ENCODE measurements at places on chromosomes 2 and 18. TPM values are rescaled to one million over a fixed set of nuclear protein-coding genes. Genes with fewer than 3 reads are reported as not detected.

Gene VWA3B
- not detected for total RNA-seq

Gene KIF5C
- total RNA-seq = 18.3 TPM

Gene GKN1
- not detected for total RNA-seq

Gene SPATA3
- not detected for total RNA-seq

Gene OTOS
- not detected for total RNA-seq

Gene EPB41L3
- 2.8 TPM for total RNA-seq

Gene HNMT
- not detected for total RNA-seq

Gene COL4A3
- not detected for total RNA-seq

Gene CRYGD
- not detected for total RNA-seq

Gene GALR1
- not detected for total RNA-seq

Gene GAREM1
- 0.15 TPM for total RNA-seq

Gene RGPD4
- not detected for total RNA-seq

Gene DAPL1
- not detected for total RNA-seq

Gene TXNDC2
- not detected for total RNA-seq

Gene GPR35
- total RNA-seq = 13.5 TPM

Gene RTP5
- not detected for total RNA-seq

Gene GRP
- total RNA-seq = not detected

Gene SP140L
- total RNA-seq = 114 TPM

Gene IL37
- 0.39 TPM for total RNA-seq

Gene ARHGEF4
- not detected for total RNA-seq

Gene CYP27A1
- total RNA-seq = 0.17 TPM

Gene TBC1D8
- total RNA-seq = 0.51 TPM

Gene NOSTRIN
- not detected for total RNA-seq

Gene DPP10
- total RNA-seq = not detected

Gene ELOA2
- total RNA-seq = not detected

Gene DTNA
- total RNA-seq = 0.24 TPM

Gene GPBAR1
- total RNA-seq = 1.8 TPM

Gene CPO
- not detected for total RNA-seq

Gene SLC9A4
- 0.20 TPM for total RNA-seq

Gene ABCB11
- total RNA-seq = 0.05 TPM

Gene FOXI3
- not detected for total RNA-seq

Gene EPG5
- total RNA-seq = 23.9 TPM

Gene SLC11A1
- total RNA-seq = 0.32 TPM
